ENCODE measurements at places on chromosomes 4 and X.
A peak's percentile ranks its signal among the peaks of the same experiment; 100 is the strongest.

GRCh38 chr4:72366601-72367000, 202.4 kb downstream of the ADAMTS3 start:
- DNase-seq: no peak

DNA sequence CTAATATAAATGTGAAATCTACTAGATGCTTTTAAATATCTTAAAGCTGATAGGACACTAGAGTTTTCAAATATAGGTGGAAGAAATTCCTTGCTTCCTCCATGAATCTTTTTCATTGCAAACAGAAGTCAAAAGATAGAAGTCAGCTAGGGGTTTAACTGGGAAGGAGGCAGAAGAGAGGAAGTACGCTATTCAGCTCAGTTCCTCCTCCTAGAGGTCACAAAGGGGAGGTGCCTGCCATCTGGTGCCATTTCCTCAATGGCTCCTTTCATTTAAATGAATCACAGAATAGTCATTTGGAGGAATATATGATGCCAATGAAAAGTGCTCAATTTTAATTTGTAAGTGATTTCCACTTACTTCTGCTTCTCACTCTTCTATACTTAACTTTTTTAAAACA, 8.5 kb downstream of the COL25A1 start:
- DNase-seq: peak; percentile 6

DNA sequence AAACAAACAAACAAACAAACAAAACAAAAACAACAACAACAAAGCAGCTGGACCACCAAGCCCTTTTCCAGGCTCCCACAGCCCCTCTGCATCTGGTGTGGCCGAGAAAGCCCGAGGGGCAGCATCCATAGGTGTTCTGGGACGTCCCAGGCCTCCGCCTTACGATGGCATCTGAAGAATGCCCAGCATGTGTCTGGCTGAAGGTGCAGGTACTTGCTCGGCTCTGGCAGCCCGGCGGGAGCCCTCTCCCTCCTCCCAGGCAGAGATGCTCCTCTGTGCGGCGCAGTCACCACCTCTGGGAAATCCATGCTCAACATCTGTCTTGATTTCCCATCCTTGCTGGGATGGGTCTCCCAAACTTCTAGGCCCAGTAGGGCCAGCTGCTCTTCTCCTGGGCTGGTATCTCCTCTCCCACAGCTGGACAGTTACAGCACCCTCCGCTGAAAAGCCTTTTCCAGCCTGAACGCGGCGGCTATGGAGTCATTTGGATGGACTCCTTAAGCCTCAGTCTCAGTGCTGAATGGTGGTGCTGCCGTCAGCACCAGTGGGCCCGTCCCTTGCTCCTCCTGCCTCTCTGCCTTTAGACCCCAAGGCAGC, 4.3 kb downstream of the PSAPL1 start:
- DNase-seq: no peak

- no peak for DNase-seq
These were observed 84.9 kb upstream of the TAB3 start for GRCh38 chrX:30973784-30974427.

- DNase-seq: no peak
These were observed 47.5 kb upstream of the RAP2C start for GRCh38 chrX:132266583-132267355.

DNA sequence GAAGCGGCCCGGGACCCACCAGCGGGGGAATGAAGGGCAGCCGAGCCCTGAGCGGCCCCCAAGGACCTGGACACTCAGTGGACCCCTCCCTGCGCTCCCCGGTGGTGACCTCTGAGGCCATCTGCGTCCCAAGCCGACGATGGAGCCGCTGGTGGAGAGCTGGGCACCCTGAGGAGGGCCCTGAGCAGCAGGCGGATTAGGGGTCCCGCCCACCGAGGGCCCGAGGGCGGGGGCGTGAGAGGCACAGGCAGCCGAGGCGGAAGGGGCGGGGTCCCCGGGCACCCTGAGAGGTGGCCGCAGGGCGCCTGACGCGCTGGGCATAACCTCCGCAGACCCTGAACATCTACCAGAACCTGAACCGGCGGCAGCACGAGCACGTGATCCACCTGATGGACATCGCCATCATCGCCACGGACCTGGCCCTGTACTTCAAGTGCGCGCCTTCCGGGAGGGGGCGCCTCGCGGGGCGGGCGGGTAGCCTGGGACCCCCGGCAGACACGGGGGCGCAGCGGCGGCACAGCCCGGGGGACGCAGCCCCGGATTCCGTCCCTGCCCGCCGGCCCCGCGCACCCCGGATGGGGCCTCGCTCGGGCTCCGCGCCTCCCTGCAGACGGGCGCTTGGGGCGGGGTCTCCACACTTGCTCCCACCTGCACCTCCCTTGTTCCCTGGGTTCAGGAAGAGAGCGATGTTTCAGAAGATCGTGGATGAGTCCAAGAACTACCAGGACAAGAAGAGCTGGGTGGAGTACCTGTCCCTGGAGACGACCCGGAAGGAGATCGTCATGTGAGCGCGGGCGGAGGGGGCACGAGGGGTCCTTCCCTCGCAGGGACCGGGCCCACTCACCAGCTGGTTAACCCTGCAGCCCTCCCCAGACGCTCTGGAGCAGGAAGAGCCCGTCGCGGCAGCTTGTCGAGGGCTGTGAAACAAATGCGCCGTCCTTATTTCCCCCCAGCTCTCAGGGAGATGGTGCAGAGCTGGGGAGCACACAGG, 10.3 kb downstream of the ATP5ME start:
- DNase-seq: no peak

GRCh38 chrX:13666836-13667235, 13.9 kb downstream of the TCEANC start:
- no peak for DNase-seq

DNA sequence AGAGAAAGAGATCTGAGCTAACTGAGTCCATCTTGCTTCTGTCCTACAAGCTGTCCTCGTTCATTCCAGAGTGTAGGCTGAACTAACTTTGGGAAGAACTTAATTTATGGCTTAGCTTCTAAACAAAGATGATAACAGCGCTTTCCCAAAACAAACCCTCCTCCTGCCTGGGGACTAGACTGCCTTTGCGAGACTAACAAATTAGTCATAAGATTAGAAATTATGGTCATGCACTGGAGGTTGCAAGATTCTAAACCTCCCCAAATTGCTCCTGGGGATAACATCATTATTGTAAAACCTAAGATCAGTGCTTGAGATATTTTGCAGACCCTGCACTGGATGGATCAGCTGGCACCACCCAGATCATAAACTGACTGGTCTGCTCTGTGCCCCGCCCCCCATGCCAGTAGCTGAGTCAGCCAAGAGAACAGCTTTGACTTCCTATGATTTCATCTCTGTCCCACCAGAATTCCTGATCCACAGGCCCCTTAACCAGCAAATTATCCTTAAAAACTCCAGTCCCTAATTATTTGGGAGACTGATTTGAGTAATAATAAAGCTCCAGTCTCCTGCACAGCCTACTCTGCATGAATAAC, 883.3 kb downstream of the TRIML1 start:
- no peak for DNase-seq

DNA sequence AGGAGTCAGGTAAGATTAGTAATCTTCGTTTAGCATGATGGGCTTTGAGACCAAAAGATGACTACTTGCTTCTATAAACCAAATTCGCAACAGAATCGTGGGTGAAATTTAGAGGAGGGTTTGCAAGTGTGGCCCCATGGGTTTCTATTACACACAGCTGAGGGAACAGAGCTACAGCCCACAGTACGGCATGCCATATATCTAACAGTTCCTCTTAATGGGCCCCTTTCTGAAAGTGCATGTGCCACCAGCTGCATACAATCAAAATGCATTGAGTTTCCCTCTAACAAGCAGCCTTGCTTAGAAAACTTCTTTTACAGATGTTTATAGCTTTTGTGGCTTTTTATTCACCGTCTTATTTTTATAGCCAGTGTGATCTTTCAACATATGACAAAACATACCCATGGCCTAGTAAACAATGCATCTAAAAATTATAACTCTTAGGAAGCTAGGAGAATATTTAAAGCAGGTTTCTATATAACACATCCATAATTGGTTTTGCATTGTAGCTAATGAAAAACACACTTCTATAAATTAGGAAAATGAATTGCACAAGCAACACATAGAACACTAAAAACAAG, 202.1 kb downstream of the PRDM5 start:
- DNase-seq: no peak

- no peak for DNase-seq
These were observed 160.3 kb downstream of the SHOX start for GRCh38 chrX:790783-791360.

DNA sequence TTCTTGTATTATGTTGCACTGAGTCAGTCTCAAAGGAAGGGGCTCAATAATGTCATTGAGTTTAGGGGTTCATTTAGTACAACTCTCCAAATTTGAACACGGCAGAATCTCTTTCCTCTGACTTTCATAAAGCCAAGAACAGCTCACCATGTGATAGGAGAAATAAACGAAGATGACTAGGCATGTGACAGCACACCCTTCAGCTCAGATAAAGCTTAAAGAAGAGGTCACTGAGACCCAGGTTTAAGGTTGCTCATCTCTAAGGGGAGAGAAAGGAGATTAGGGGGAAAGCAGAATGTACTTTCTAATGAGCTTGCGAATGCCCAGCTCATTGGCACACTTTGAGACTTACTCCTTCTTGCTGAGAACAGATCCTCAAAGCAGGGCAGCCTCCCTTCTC, 89.0 kb downstream of the PLAC1 start:
- DNase-seq: no peak

DNA sequence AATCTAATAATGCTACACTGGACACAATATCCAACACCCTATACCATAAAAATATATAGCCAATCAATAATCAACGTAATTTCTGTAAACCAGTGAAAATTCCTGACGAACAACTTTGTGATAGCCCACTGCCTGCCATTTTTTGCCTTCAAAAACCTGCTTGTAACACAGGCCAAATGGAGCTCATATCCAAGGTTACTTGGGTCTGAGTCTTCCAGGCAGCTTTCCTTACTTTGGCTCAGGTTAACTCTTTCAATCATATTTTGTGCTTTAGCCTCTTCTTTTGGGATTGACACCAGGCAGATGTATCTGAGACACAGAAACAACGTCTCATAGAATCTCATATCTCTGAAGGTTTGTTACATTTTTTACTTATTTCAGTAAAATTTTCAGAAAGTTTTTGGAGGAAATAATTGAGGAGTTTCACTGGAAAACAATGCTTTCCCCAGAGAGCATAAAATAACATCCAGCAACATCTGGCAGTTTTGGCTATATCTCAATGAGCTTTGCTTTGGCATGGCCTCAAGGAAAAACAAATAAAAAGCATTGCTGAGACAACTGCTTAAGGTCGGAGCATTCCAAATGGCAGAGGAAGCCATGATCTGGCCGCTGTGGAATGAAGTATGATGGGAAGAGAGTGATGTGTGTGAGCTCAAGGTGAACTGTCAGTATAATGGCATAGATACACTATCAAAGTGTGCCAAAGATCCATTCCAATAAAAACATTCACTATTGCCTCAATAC, 162.9 kb upstream of the SPIN4 start:
- DNase-seq: no peak

GRCh38 chr4:38500433-38500832, 163.6 kb upstream of the KLF3 start:
- DNase-seq: no peak

DNA sequence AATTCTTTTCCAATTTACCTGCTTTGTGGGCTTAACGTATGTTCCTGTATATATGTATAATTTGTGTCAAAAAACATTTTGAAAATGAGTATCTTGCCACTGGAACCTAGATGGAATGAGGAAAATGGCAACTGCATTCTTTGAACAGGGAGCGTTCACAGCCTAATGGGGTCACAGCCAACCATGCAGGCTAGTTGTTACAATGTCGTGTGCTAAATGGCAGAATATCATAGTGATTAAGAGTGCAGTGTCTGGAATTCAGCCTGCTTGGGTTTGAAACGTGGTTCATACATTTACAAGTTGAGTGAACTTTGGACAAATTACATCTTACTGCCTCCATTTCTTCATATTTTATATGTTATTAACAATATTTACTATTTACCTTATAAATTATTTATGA, 70.8 kb downstream of the PCDH7 start:
- no peak for DNase-seq

DNA sequence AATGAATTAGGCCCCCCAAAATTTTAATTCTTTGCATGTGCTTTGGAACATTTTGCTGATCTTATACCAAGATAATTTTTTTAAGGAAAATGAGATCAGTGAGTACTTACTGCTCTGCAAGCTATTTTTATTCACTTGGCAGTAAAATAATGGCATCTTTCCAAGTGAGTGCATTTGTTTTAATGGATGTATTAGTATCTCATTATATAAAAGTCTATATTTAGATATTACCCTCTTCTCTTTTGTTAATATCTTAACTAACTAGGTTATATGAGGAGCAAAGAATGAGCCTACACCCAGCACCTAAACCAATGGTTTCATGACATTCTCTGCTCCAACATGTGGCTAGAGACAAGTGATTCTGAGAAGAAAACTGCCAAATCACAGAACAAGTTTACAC, 21.1 kb upstream of the ARAF start:
- DNase-seq: no peak

DNA sequence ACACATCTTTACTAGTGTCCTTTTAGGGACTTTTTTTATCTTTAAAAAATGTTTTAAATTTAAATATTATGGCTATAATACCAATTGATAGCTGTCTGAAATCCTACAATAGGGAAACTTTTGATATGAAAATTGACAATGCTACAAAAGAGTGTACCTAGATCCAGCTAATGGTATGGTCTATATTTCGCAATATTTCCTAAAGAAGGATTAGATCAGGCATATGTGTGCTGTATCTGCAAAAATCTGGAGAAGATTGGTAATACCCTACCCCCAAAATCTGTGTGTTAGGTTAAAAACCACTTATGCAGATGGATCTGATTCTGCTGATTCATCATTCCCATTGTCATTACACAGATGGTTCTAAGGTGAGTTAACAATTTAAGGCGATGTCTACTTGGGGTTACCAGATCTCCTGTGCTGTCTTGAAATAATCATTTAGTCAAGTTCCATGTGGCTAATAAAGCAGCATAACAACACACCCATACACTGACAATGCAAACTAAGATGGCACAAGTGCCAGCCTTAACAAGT, 137.1 kb downstream of the GASK1B start:
- DNase-seq: no peak

DNA sequence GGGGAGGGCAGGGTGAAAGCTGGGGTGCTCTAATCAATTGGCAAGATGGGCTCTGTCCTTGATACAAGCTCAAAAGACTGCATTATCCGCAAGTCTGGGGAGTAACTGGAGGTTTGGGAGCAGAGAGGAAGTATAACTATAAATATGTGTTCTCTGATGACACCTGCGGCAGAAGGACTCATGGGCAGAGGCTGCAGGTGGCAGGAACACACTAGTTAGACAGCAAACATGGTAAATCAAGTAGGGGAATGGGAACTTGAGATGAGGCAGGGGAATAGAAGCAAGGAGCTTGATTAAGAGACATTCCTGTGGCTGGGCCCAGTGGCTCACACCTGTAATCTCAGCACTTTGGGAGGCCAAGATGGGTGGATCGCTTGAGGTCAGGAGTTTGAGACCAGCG, 30.3 kb downstream of the SH3KBP1 start:
- DNase-seq: no peak

GRCh38 chrX:124641737-124642491, 295.6 kb downstream of the SH2D1A start:
- DNase-seq: no peak

DNA sequence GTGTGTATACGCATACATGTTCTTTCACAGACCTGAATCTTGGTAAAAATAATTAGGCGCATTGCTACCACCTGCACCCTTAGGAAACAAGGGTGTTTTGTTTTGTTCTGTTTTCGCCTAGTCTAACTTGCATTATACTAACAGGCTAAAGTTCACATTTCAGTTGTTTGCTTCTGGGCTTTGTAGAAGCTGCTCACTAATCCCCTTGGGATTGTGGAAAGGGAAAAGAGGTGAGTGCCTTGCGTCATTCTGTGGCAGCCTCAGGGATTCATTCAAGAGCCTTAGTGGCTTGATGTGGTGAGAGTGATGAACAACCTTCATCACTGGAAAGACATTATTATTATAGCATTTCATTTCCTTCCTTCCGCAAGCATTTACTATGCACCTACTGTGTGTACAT, 331.1 kb downstream of the ADGRL3 start:
- DNase-seq: no peak
